ENCODE measurements at places on chromosomes 6 and 20.

DNA sequence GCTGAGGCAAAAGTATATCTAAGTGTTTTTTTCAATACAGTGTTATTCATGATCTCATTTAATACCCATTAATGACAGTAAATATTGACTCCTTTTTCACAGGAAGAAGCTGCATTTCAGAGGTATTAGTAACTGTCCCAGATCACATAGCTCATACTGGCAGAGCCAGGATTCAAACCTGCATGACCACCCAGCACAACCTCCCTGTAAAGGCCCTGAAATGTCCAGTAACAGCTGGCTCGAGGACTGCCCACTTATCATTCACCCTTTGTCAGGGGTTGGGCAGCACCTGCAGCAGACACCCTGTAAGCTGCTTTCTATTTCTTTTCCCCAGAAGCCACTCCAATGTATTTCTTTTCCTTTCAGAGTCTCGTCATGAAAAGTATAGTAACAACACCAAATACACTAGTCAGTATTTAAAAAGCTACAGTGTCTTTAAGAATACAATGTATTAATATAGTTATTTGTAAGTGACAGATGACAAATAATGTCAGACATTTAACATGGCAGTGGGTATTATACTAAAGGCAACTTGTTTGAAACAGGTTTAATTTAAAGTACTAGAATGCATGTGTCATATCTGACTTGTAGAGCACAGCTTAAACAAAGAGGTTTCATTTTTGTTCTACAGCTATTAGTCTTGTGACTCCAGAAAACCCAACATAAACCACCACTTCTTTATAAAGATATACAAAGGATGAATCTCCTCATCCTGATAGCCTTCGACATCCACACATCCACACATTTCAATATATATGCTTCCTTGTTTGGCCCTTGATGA is 841.6 kb upstream of the GJE1 start:
- DNase-seq, result no peak

- no peak for DNase-seq
Observed at GRCh38 chr6:126102358-126102757, 116.0 kb downstream of the TRMT11 start.

DNA sequence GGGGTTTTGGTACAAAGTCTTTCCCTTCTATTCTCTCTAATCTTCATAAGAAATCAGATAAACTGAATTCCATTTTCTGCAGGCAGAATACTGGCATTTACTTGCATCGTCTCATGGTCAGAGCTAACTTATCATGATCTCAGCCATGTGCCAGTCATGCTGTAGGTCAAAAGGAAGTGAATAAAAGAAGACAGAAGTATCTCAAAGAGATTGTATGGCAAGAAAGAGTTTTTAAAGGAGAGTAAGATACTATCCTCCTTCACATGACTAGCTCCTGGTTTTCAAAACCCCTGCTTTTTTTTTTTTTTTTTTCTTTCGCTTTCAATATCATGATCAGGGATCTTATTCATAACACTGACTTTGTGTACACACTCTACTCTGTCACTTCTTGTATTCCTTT is 398.3 kb downstream of the C6orf118 start:
- DNase-seq, result no peak

DNA sequence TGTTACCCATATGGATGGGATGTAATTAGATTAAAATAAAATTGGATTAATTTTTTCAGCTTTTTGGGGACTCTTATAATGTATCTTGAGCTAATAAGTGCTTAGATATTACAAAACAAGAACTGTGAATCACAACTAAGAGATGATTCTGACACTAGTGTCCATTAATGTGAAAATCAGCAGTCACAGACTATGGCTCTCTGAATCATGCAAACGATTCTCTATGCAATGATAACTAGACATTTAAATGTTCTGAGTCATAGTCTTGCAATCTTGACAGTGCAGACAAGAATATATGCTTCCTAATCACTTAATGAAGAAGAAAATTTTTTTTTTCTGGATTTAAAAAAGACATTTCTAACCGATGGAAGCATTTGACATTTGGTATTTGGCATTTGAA is 82.2 kb upstream of the OPRM1 start:
- no peak for DNase-seq

DNA sequence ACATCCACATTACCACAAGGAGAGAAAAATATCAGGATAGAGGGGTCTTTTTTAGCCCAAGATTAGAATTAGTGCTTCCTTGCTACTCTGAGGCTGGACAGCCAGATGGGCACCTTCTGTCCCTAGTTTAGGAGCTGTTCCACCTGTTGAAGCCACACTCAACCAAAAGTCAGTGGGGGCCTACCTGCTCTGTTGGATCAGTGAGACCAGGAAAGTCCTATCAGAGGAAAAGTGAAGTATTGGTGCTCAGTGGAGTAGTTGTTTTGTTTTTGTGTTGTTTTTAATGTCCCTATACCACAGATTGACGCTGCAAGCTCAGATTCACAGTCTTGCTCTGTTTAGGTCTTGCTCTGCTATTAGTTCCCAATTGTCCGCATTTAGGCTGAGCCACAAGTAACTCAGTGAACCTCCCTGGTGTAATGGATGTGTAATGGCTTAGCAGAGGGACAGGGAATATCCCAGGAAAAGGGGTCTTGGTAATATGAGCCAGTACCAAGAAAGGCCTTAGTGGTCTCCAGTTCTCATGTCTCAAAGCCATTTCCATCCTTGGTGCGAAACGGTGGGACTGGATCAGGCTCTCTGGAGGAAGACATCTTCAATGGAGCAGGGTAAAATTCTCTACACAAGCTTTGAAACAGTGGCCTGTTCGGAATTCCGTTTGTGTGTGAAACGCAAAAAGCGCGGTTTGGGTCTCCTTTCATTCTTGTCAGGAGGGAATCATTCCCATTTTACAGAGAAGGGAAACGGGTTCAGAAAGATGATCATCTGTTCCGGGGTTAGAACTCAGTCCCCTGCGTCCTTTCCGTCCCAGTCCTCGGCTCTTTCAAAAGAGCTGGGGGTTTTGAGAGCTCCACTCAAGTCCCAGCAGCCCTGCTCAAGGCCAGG is 631 bp upstream of the PABPC1L start:
- no peak for DNase-seq

DNA sequence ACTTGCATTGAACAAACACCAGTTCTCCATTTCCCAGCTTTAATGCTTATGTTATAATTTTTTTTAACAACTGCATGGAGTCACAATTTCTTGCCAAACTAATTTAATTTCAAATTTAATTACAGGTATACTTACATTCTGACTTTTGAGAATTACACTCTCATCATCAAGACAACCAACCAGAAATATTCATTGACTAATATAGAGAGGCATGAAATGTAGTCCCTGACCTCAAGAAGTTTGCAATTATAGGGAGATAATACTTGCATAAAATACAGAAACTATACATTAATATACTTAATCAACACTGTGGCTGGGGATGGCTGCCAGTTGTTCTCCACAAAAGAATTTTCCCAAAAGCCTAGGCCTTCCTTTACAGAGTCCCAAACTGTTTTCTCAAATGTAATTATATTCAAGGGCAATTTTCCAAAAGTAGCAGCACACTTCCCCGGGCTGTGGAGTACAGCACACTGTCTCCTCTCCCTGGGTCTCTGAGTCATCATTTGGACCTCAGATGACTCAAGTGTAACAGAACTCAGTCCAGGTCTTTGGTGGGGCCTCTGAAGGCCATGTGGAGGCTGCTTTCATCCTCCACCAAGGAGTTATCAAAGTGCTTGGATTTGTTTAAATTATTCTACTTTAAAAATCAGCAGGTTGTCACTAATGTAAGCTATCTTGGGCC is 114.1 kb downstream of the KIF16B start:
- DNase-seq, result no peak
